Suppressor macrophage treated with lipopolysaccharide for 1 hour (primary cell): ENCODE measurements at places on chromosomes 5 and 9.

DNA sequence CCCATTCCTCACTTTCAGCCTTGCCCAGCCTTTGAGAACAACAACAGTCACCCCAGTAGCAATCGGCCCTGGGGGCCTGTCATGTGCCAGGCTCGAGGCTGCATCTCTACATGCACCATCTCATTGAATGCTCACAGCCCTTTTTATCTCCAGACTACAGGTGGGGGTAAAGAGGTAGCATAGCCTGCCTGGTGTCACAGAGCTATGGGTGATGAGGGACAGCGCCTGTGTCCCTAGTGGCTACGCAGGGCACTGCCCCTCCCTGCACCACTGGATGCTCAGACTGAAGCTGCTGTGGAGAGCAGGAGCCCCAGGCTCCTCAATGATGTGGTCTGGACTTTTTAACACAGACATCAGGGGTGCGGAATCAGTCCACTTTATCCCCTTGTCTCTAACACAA, 2.8 kb downstream of the CAMK2A start:
- DNase-seq, result peak; percentile 11

DNA sequence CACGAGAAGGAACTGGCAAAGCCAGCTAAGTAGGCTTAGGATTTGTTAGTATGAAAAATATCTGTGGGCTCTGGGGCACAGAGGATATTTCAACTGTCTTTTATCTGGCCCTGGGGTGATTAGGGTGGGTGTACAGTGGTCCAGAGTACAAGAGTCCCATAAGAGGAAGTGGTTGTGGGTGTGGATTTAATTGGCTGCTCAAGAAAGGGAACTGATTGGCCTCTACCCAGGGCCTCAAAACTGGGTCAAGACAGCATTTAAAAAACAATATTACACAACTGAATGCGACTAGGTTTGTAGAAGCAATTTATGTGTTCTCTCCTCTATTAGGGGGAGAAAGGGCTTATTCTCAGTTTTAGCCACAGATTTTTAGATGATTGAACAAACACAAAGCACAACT, 1353.4 kb upstream of the WWC1 start:
- no peak for DNase-seq

DNA sequence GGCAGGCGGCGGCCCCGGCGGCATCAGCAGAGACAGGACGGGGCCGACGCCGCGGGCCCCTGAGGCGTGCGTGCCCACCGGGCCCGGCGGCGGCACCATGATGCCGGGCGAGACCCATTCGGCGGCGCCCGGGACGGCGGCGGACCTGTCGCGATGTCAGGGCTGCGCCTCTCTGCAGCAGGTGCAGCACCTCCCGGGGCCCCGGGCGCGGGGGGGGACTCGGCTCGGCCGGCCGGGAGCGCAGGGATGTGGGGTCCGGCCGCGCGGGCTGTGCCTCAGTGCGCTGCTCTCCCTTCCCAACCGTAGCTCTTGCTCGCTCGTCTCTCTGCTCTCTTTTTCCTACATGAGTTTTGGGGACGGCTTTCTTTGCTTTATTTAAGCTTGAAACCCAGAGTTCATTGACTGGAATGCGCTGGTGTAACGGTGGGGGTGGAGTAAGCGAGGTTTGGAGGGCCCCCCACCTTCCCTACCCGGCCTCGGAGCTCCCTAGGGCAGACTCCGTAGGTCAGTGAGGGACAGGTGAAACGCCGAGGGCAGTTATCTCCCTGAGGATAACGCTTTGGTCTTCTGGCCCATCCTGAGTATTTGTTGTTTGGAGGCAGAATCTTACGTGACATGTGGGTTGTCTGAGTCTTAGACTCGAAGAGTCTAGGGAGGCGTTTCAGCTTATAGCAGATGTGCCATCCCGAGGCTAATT, 490 bp downstream of the ICE1 start:
- no peak for DNase-seq

DNA sequence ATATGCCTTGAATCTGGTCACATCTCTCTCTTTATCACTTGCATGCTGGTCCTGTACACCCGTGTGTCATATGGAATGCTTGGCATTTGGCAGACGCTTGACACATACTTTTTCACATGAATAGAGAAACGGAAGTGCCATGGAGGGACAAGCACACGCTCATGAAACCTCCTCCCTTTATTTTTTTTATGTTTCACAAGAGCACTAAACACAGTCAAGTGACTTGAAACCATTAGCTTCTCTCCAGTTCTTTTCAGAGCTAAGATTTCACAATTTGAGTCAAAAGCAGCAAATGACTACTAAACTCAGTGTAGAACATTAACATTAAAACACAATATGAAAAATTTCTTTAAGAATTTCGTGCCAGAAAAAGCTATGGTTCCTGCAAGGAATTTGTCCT, 151.1 kb downstream of the DOCK2 start:
- DNase-seq, result peak; percentile 82

- DNase-seq, result no peak
These were observed 21.5 kb upstream of the ZBTB34 start for GRCh38 chr9:126838895-126839294.

GRCh38 chr5:139377226-139377625, 5.9 kb downstream of the SLC23A1 start:
- DNase-seq, result no peak

- DNase-seq, result no peak
These were observed 474.2 kb downstream of the EFNA5 start for GRCh38 chr5:107196500-107197059.

DNA sequence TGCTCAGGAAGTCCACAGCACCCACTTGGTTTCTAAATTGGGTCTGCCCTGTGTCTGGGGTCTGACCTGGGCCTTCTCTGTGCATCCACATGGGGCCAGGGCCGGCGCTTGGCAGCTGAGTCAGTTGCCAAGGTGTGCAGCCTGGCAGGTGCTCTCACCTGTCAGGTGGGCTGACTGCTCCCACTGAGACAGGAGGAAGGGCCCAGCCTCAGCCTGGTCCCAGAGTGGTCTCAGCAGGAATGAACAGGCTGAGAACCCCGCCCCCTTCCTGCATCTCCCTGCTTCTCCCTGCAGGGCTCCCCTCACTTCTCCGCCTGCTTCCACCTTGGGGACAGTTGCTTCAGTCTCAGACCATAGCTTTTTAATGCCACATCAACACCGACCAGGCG, 60.5 kb downstream of the BARX1 start:
- no peak for DNase-seq

GRCh38 chr9:37383876-37384746, 38.4 kb upstream of the GRHPR start:
- DNase-seq, result no peak

DNA sequence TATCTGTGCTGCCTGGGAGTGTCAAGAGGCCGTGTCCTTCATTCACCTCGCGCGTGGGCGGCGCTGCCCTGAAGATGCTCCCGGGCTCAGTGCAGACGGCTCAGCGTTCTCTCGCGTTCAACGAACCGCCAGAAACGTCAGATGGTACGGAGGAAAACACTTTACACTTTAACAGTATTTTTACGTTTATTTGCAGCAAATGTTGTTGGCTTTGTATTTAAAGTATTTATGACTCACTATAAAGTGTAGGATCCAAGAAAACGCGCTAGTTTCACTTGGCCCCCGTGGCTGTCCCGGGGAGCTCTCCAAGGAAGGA, 544 bp upstream of the ERCC6L2 start:
- DNase-seq, result peak; percentile 70

GRCh38 chr9:92525306-92525705, 10.5 kb downstream of the ECM2 start:
- DNase-seq, result no peak

- DNase-seq, result no peak
These were observed 343.2 kb downstream of the ZNF608 start for GRCh38 chr5:124403281-124403680.

GRCh38 chr9:137973829-137974416, 96.3 kb downstream of the CACNA1B start:
- DNase-seq, result no peak

GRCh38 chr5:135263022-135263668, 135.9 kb downstream of the MACROH2A1 start:
- no peak for DNase-seq

- no peak for DNase-seq
These were observed 81.0 kb downstream of the SHB start for GRCh38 chr9:37988041-37988440.

- DNase-seq, result no peak
These were observed 335.2 kb upstream of the TARS1 start for GRCh38 chr5:33105521-33105941.

- DNase-seq, result no peak
These were observed 47.4 kb upstream of the SLC2A8 start for GRCh38 chr9:127349483-127350113.

- no peak for DNase-seq
These were observed 30.4 kb downstream of the RUSC2 start for GRCh38 chr9:35520364-35520710.

- DNase-seq, result no peak
These were observed 84.7 kb downstream of the CFAP95 start for GRCh38 chr9:69905286-69905685.

DNA sequence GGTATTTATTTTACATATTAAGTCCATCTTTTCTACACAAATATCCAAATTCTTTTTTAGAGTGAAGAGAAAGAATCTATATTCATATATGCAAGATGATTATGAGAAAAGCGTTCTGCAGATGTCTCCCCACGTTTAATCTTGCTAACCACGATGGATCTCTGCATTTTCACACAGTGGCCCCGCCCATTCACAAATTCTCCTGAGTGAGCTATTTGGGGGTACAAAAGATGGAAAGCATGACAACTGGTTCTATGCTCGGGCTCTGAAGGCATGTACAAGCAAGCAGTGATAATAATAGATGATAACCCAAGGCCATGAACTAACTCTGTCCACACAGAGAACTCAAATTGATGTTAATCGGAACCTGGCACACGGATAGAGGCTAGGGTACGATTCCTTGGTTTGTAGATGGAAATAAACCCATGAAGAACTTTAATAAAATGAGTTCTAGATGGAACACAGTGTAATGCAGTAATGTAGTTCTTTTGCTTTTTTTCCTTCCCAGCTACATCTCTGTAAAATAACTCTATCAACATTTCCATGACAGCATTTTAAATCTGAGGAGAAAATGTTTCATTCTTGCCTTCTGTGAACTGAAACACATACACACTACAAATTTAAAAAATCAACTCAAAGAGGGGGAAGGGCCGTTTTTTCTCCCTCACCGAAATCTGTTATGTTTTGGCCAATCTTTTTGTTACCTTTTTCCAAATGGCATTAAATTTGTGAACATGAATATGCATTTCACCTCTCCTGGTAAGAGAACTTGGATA, 851.7 kb upstream of the DMAC1 start:
- no peak for DNase-seq

DNA sequence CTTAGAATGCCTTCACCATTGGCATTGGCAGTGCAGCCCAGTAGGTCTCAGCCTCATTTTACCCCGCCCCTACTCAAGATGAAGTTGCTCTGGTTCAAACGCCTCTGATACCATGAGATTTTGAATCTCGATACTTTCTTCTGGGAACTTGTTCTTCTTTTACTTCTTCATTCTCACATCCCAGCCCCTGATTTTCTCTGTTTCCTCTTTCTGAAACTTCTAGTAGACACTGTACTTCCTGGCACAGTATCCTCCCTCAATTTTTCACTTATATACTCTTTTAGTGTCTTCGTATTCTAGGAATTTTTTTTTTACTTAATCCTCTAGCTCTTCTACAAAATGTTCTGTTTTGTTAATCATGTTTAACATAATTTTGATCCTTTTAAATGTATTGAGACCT, 13.1 kb upstream of the ZNF79 start:
- DNase-seq, result peak; percentile 50

DNA sequence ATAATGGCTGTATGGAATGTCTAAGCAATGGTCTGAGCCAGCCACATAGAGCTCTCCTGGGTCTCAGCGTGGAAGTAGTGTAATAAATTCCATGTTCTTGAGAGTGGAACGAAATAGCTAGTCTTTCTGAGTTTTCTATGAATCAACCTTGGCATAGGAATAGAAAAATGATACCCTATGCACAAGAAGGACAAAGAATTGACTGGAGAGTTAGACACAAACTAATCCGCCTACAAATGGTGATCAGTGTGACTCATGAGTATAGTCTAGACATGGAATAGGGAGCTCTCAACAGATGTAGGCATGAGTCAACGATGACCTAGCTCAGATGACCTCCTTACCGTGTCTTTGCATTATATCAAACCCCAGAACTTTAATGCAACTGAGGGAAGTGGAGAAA, 256.8 kb upstream of the GRIN3A start:
- peak; percentile 4 for DNase-seq
